OCI-M1 (cell line): ENCODE measurements at places on chromosomes 6 and 20.
A peak's percentile ranks its signal among the peaks of the same experiment; 100 is the strongest.

DNA sequence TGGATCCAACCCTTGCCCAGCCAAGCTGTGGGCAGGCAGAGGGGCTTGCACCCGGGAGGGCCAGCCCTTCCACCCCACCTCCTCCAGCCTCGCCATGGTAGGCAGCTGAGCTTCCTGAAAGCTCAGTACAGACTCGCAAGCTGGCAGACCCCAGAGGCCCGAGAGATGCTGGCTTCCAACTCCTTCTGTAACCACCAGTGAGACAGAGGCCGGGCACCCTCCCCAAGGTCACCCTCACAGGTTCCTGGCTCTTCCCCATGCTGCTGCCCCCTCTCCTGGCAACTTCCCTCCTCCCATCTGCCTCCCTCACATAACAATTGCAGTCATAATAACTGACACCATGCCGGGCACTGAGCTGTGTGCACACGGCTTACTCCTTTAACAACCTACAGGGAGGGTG, 26.2 kb upstream of the NOL4L start:
- DNase-seq: no peak

GRCh38 chr20:53291548-53291947, 302.1 kb downstream of the ZNF217 start:
- peak; percentile 49 for DNase-seq

DNA sequence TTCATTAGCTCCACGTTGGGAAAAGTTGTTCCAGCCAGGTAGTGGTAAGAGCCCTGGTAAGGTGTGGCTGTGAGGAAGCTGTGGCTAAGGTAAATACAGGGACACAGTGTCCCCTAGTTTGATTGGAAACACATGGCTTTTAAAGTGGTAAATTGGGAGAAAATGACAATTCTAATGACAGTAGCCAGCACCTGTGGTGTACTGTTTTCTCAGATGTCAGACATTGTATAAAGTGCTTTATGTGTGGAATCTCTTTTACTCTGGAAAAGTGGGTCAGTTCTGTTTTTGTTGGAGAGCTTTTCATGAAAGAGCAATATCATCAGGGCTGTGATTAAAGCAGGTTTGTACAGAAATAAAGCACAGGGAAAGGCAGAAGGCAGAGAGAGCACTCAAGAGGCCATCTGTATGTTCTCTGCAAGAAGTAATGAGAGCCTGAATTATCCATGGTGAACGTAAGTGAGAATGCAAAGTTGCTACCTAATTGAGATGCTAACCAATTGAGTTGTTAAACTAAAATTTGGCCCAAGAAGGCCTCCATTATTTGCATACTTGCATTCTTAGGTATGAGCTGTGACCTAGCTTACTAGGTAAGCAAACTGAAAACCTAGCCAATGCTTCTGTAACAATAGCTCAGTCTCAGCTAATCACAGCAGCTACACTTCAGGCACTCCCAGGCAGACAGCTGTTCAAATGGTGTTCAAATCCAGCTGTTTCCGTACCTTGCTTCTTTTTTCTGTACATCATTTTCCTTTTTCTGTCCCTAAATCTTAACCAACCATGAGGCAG, 28.2 kb downstream of the MRAP2 start:
- peak; percentile 58 for DNase-seq

- no peak for DNase-seq
These were observed 8.7 kb upstream of the POU3F2 start for GRCh38 chr6:98825600-98826230.

- DNase-seq: no peak
These were observed 75.0 kb downstream of the IRF4 start for GRCh38 chr6:466564-466963.
